T-helper 2 cell (primary cell): ENCODE measurements at places on chromosomes 4 and X.

DNA sequence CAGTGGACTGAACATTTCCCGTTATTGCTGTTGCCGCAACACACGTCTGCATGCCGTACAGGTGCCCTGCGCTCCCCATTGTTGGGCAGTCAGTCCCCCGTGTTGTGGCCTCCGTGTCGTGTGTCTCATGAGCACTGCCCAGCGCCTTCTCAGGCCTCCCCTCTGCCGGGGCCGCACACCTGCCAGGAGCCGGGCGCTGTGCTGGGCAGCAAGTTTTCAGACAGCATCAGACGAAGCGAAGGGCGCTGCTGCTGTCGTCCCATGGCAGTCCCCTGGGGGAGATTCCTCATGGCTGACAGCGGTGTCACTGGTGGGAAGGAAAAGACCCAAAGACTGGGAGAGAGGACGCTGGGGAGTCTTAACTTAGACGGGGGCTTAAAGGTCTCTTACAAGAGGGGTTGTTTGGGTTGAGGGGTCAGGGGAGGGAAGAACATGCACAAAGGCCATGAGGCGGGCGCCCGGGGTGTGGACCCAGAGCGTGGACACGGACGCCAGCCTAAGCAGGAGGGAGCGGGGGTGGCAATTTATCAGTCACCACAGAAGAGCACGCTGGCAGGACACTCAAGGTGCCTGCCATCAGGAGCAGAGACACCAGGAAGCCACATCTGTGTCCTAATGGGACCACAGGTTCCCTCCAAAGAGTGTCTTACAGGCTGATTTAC lies 47.3 kb downstream of the RGS12 start:
- no peak for DNase-seq

DNA sequence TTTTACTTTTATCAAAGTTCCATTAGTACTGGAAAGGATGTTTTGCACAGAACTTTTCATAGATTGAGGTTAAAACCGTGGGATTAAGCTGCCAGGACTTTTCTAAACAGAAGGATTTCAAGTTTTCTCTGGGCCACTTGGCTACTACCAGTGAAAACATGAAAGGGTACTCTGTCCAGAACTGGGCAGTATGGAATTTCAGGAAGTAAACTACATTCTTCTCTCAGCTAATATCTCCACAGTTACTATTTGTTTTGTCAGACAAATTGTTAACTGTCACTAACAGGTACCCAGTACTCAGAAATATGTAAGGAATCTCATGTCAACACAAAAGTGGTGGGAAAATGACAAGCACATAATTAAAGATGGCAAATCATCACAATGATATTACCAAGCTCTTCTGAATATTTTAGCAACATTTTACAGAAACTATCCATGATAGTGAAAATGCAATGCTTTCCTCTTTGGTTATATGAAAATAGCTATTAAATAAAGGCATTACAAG lies 454.4 kb downstream of the C4orf33 start:
- DNase-seq = no peak

DNA sequence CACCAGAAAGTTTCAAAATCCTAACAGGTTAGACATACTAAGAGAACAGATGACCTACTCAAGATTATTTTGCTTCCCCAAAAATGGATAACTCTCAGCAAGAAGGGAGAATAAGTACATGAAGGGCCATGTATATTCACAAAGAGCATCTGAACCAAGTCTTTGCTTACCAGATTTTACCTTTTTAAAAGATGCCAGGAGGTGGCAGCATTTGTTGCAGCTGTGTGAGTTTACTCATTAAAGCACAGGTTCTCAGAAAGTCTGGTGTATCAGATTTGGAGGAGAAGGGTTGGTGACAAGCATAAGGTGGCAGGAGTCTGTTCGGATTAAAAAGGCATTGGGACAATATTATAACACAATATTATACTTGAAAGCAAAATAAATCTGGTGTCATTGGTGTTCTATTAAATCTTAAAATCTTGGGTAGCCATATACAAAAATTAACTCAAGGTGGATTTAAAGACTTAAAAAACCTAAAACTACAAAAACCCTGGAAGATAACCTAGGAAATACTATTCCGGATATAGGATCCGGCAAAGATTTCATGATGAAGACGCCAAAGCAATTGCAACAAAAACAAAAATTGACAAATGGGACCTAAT lies 51.3 kb upstream of the NFKB1 start:
- DNase-seq = peak; percentile 15

- DNase-seq = no peak
These were observed 77.5 kb downstream of the AREG start for GRCh38 chr4:74522251-74522991.

DNA sequence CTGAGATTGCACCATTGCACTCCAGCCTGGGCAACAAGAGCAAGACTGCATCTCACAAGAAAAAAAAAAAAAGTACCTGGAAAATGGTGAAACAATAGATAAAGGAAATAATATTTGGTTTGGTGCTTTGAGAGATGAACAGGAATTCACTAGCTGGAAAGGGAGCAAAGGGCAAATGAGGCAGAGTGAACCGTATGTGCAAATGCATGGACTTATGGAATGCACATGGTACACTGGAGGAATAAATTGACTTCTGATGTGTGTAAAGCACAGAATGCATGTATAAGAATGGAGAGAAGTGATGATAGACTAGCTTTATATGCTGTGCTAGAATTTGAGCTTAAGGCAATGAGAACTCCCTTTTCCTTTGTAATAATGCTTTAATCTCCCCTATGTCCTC lies 413.3 kb downstream of the SPRY1 start:
- DNase-seq = no peak

GRCh38 chr4:38332699-38333098 lies 331.3 kb upstream of the KLF3 start:
- DNase-seq = no peak

GRCh38 chr4:77843628-77844027 lies 19.0 kb upstream of the MRPL1 start:
- DNase-seq = no peak

GRCh38 chr4:115515366-115515765 lies 401.9 kb upstream of the NDST4 start:
- DNase-seq = no peak

DNA sequence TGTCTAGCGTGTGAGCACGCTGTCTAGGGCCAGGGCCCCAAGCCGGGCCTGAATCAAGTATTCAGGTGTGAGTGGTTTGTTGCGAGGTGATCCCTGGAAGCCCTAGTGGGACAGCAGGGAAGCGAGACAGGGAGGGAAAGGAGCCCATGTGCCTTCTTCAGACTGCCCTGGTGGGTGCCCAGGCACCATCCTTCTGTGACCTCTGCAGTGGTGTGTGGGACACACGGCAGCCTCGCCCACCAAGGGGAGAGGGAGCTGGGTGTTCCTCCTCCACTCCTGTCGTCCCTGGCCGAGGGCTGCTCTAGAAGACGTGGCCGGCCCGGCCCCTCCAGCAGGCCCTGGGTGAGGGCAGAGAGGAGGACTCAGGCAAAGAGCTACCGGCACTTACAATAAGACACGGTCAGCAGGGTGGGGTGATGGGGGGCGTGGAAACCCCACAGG lies 47.4 kb downstream of the HTRA3 start:
- no peak for DNase-seq

DNA sequence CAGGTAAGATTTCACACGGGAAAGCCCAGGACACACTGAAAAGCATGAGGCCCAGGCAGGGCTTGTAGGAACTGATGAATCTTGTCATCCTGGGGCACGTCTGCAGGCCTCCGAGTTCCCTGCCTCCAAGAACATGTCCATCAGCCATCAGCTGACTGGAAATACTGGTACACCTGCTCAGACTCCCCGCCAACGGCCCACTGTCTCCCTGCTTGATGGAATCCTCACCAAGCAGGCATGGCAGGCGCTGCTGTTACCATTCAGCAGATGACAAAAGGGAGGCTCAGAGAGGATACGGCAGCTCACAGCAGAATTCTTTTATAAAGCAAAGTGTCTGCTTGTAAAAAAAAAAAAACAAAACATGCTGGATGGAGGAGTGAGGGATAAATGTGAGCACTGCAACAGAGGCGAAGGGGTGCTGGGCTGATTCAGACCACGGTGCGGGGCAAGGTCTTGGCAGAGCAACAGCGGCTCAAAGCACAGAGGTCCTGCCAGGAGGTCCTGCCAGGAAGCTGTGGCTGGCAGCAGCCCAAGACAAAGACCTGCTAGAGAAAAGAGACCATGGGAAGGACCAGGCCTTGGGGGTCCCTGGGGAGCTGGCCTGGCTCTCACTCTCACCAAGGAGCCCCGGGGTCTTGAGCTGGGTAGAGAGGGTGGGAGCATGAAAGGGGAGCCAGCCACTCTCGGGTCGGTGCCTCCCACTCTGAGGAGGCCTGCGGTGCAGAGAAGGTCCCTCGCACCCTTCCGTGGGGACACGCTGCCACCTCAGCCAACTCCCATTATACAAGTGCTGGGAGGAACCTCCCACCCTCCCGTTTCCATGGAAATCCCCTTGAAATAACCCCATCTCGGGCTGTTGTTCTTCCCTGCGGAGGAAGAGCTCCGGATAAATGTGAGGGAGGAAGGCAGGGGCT lies 25.6 kb downstream of the PPP2R2C start:
- no peak for DNase-seq

DNA sequence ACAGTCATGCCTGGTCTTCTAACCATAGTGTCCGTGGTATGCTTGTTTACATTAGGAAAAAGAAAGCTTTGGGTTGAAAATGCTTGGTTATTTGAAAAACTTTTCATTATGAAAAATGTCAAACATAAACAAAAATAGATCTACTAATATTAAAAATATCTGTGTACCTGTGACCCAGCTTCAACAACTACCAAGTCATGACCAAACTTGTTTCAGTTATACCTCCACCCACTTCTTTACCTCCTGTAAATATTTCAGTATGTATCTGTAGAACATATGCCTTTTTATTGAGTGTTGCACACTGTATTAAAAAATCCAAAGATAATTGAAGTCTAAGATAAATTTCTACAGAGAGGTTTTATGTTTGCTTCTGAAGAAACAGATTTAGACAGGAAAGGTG lies 153.7 kb upstream of the GYPA start:
- no peak for DNase-seq

DNA sequence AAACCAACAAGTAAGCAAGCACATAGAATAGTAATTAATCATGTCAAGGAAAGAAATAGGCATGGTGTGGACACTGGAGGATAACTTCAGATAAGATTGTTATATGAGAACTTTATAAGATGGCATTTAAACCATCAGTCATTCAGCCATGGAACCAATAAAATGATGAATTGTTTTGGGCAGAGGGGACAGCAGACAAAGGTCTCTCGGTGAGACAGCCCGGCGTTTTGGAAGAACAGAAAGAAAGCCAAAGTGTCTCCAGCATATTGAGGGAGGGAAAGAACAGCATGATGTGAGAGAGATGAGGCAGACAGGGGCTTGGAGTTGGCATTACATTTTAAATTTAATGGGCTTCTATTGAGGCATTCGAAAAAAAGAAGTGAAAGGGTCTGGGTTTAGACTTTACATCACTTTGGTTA lies 883 bp upstream of the PPM1K start:
- no peak for DNase-seq
